ENCODE measurements at places on chromosomes 7 and 10.

GRCh38 chr7:30984359-30985107 lies 20.8 kb downstream of the GHRHR start:
- no peak for DNase-seq

DNA sequence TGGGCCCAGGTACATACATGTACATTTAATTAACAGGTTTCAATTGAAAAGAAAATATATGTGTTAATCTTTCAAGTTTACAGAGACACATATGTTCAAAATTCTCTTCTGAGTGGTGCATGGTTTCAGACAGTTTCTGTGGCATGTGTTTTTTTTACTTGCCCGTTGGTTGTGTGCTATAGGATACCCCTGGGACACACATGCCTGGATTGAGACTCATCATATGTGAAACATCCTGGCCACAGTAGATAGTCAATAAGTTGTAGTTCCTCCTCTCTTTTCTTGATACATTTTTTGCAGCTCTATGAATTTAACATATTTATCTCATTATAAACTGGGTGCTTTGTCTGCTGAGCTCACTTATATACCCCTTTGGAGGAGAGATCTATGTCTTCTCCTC lies 207.8 kb upstream of the CTBP2 start:
- no peak for DNase-seq

DNA sequence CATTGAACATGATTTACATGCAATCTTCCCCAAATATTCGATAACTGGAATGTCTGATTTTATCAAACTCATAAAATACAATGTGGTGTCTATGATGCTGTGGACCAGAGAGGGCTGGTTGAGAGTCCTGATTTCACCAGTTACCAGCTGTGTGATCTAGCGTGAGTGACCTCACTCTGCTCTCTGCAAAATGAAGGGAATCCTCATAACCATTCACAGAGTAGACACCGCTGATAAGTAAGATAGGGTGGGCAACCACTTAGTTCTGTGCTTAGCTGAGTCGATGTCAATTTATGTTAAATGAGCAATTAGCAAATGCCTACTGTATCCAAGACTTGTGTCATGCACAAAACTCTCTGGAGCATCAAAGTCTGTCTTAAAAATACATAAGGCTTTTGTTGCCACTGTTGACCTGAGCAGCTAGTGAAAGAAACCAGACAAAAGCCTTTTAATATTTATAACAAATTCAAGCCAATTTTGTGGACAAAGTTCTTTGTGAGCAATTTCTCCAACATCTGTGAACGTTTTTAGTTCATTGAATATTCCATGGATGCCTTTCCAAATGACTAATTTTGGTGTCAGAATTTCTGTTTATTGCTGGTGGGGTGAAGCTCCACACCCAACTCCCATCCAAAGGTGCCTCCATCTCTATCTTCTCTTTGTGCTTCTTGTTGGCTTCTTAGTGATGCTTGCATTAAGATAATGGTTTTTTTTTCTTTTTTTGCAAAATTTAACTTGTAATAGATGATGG lies 314.2 kb downstream of the ADRA2A start:
- no peak for DNase-seq

GRCh38 chr10:61992671-61993668 lies 91.5 kb downstream of the ARID5B start:
- DNase-seq, result no peak

DNA sequence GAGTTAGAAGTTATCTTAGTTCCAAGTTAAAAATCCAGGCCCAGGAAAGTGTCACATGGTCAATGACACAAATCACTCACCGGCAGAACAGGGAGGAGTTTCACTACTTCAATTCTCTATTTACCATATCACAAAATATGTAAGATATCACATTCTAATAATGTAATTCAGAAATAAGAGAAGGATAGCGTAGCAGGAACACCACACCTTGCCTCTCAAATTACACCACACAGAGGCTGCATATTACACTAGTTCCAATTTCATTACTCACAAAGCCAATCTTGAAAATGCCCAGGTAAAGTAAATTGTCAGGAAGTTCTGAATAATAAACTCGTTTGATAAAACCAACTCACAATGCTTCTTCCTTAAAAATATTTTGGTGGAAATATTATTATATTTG lies 169.2 kb downstream of the CTTNBP2 start:
- DNase-seq, result no peak

DNA sequence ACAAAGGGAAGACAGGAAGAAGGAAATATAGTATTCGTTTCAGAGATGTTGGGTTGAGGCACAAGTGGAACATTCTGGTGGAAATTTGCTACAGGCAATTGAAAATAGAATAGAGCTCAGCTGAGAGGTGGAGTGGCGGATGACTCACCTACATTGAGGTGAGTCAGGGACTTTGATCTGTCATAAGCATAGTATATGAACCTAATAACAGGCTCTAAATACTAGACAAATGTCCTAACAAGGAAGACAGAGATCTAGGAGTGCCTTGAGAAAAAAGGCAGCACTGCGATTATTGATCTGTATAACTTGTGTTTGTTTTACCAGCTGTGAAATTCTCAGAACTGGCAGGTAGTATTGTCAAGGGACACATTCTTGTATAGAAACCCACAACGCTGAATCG lies 907 bp upstream of the IFRD1 start:
- DNase-seq, result no peak
